Stimulated activated CD8-positive, alpha-beta memory T cell treated with anti-CD3 and anti-CD28 coated beads, Interleukin-12 subunit alpha, Interleukin-12 subunit beta, amount 100 ng/mL, for 4 hours (primary cell): ENCODE measurements at places on chromosomes 1 and 21.

DNA sequence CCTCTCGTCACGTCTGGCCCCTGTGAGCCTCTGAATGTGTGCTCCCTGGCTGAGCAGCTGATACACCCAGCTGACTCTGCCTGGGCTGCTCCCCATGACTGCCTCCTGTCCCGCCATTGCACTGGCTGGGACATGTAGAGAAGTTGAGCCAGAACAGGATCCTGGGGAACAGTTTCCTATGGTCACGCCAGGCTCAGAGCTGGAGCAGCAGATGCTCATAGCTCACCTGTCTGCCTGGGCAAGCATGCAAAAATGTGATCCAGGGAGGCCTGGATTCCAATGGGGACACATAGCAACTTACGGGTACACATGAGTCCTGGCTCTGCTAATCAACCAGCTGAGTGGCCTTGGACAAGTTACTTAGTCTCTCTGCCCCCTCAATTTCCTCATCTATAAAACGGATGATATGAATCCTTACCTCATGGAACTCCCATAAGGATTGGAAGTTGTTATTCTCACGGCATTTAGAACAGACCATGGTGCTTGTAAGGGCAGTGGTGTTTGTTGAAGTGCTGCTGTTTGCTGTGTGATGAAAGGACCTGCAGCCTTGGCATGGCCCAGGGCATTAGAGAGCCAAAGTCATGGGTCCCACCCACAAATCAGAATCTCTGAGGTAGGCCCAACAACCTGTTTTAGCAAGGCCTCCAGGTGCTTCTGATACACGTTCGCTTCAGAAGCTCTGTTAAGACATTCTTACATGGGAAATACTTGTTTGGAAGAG is 150.3 kb upstream of the VANGL1 start:
- DNase-seq: no peak

GRCh38 chr1:39115271-39116110 is 89.0 kb upstream of the MACF1 start:
- DNase-seq: no peak

- no peak for DNase-seq
Observed at GRCh38 chr1:31133368-31133767, 67.9 kb upstream of the PUM1 start.

GRCh38 chr21:45507888-45508508 is 34.2 kb downstream of the SLC19A1 start:
- no peak for DNase-seq

DNA sequence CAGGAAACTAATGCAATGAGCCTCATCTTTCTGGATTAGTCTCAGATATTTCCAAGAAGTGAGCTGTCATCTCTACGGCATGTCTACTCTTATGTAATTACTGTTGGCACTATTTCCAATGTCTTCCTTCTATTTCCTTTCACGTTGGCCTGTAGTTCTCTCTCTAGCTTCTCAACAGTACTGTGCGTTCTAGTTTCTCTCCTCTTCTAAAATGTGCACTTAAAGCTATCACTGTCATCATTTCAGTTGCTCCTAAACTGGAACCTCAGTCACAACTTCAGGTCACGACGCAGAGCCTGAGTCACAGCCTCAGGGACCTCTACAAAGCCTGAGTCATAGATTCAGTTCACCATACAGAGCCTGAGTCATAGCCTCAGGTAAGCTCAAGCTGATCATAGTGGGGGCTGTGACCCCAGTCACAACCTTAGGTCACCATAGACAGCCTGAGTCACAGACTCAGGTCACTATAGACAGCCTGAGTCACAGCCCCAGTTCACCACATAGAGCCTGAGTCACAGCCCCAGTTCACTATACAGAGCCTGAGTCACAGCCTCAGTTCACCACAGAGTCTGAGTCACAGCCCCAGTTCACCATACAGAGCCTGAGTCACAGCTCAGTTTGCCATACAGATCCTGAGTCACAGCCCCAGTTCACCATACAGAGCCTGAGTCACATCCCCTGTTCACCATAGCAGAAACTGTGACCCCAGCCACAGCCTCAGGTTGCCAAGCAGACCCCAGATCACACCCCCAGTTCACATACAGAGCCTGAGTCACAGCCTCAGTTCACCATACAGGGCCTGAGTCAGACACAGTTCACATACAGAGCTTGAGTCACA is 13.0 kb downstream of the WNT9A start:
- peak; percentile 10 for DNase-seq

GRCh38 chr1:167289966-167290365 is 69.3 kb downstream of the POU2F1 start:
- DNase-seq: no peak

- DNase-seq: no peak
Observed at GRCh38 chr1:154851392-154852177, 18.5 kb downstream of the KCNN3 start.

DNA sequence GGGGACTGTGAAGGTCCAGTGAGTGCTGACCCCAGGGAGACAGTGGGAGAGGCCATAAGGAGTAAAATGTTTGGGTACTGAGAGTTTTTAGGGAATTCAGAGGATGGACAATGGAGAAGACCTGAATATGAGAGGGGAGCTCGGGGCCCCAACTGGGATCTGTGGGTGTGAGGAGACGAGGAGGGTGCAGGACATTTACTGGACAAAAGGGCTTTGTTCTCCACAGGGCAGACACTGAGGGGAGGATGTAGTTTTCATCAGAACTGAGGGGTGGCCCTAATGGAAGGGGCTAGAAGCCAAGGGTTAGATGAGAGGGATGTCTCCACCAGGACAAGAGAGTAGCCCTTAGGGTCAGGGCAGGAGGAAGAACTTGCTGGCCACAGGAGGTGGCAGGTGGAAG is 30.0 kb downstream of the TMCC2 start:
- no peak for DNase-seq

- DNase-seq: no peak
Observed at GRCh38 chr1:67741121-67741520, 56.1 kb downstream of the GADD45A start.

GRCh38 chr1:163896001-163896400 is 574.2 kb downstream of the NUF2 start:
- DNase-seq: no peak

DNA sequence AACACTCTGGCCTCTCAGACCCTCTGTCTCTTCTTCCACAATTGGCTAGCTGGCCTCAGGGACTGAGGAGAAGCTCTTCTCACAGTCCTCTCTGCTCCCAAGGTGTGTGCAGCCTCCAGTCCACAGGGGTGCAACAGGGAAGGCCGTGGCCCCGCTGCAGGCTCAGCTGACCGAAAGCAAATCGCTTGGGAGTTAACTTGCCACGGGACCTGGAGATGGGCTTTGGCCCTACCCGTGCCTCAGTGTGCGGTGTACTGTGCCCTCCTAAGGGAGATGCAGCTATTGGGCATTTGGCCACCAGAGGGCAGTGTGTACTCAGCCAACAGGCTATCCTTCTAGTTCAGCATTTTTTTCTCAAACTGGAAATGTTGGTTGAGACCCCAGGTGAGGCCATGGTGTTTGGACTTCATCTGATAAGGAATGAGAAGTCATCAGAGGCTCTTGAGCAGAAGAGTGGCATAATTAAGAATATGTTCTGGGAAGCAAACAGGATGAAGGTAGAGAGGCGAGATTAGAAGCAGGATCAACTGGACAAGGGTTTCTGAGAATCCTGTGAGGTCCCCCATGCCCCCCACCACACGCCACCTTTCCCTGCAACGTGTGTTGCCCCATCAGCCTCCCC is 42.5 kb upstream of the TMEM125 start:
- DNase-seq: peak; percentile 57

DNA sequence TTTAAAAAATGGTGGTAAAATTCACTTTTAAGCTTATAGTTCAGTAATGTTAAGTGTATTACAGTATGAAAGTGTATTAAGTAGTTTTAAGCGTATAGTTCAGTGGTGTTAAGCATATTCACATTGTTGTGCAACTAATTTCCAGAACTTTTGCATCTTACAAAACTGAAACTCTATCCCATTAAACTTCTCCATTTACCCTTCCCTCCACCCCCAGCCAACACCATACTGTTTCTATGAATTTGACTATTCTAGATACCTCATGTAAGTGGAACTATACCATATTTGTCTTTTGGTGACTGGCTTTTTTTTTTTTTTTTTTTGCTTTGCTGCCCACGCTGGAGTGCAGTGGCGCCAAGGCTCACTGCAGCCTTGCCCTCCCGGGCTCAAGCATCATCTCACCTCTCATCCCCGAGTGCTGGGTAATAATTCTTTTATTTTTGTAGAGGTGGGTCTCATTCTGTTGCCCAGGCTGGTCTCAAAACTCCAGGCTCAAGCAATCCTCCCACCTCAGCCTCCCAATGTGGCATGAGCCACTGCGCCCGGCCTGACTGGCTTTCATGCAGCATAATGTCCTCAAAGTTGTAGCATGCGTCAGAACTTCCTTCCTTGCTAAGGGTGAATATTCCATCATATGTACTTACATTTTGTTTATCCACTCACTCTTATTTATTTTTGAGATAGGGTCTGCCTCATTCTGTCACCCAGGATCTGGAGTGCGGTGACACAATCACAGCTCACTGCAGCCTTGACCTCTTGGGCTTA is 45.1 kb upstream of the BMP8B start:
- DNase-seq: no peak

DNA sequence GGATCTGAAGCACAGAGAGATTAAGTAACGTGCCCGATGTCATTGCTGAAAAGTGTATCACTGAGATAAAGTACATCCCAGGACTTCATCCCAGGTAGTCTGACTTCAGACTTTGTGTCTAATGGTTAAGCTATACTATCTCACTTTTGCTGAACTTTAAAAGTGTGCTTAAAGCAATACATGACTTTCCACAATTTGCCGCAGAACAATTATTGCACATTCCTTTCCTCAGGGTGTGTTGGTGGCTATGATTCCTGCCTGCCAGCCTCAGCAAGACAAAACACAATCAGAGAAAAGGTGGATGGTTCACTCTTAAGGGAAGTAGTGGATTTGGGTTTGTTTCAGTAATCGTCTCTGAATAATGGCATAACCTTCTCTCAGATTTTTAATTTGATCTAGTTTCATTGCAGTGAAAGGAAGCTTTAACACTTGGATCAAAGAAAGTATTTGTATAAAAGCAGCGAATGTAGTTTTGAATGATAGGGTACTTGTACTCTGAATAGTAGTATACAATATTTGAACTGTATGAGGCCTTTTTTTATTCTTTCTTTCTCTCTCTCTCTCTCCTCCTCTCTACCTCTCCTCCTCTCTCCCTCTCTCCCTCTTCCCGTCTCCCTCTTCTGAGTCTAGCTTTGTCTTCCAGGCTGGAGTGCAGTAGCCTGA is 47.0 kb downstream of the CNST start:
- no peak for DNase-seq

DNA sequence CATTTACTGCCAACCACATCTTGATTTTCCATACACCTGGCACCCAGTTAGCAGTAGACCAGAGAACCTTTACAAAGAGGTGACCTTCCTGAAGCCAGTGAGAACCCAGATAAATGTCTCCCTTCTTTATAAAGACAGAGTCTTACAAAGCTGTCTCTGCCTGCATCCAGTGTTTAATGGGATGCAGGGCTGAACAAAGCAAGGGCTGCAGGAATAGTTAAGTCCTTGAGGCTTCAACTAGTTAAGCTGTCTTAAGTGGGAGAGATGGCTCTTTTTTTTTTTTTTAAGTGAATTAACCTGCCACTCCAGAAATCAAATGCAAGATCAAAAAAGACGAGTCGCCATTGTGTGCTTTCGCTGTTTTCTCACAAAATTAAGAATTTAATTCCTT is 1.5 kb downstream of the AHCYL1 start:
- DNase-seq: no peak

GRCh38 chr1:71364236-71364635 is 283.4 kb upstream of the ZRANB2 start:
- no peak for DNase-seq

- no peak for DNase-seq
Observed at GRCh38 chr1:8321612-8322011, 3.7 kb downstream of the SLC45A1 start.

GRCh38 chr1:10634428-10635084 is 159.8 kb downstream of the PEX14 start:
- no peak for DNase-seq

DNA sequence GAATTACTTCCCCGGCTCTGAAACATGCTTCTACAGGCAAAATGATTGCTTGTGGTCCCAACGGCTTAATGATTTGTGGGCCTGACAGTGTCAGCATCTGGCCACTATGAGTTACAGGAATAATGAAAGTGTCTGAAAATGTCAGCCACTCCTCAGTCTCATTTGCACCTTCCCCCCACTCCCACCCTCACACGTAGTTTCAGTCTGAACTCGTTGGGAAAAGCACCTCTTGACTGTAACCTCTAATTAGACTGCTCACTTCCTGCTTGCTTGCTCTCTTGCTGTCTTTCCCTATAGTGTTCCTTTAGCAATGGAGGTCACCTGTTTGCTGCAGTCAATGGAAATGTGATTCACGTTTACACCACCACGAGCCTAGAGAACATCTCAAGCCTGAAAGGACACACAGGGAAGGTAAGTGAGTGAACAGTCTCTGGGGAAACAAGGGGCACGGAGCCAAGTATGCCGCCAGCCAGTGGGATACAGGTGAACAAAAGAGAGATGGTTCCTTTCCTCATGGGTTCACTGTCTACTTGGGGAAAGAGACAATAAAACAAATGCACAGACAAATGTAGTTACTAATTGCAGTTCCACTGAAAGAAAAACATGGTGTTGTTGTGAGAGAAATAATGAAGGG is 27.1 kb downstream of the CFAP57 start:
- no peak for DNase-seq

DNA sequence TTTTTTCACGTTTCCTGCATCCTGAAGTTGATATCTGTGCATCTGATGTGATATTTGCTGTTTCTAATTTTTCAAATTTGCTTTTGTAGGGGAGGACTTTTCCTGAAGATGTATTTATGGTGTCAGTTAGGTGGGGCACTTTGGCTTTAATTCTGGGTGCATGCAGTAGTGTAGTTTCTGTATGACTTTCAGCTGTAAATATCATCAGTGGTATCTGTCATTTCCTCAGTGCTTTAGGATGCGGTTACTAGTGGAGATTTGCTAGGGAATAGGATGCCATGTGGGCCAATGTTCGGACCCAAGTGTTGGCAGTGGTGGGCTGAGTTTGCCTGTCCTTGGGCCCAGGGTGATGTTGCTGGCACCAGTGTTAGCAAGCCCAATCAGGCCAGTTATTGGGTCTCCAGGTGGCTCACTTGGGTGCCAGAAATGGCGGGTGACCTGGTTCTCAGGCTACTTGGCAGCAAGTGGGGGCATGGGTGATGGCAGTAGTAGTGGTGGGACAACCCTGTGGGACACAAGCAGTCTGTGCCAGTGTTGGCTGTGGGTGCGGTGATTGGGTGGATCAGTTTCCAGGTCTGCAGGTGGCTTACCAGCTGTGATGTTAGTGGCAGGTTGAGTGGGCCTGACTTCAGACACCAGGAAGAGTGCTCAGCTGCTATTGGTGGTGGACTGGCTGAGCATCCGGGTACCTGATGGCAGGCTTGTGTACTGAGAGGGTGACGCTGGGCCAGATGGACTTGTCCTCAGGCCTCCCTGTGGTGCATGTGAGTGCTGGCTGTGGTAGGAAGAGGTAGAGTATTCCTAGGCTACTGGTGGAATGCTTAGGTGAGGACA is 24.4 kb downstream of the CD55 start:
- DNase-seq: no peak

- DNase-seq: no peak
Observed at GRCh38 chr1:156499842-156500542, 583 bp downstream of the MEF2D start.

DNA sequence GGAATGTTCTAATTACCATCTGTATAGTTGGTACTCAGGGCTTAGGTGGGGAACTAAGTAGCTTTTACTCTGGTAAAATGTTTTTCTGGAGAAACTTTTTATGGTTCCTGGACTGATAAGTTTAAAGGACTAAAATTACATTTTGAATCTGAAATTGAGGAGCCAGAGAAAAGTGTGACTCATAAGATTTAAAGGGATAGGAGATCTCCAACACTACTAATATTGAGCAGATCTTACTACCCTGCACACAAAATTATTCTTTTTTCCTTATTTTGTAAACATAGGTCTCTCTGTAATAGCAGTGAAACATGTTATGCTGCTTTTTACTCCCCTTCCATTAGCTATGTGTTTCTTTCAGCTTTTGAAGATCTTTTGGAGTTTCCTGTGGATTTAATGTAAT is 32.5 kb downstream of the MTF2 start:
- no peak for DNase-seq
